Epithelial cell of esophagus (primary cell): ENCODE measurements at places on chromosomes 7 and 10.

- DNase-seq = peak; percentile 39
These were observed 49.6 kb downstream of the MPP7 start for GRCh38 chr10:28253169-28253785.

- no peak for DNase-seq
These were observed 282.4 kb downstream of the CELF2 start for GRCh38 chr10:11300026-11300425.

DNA sequence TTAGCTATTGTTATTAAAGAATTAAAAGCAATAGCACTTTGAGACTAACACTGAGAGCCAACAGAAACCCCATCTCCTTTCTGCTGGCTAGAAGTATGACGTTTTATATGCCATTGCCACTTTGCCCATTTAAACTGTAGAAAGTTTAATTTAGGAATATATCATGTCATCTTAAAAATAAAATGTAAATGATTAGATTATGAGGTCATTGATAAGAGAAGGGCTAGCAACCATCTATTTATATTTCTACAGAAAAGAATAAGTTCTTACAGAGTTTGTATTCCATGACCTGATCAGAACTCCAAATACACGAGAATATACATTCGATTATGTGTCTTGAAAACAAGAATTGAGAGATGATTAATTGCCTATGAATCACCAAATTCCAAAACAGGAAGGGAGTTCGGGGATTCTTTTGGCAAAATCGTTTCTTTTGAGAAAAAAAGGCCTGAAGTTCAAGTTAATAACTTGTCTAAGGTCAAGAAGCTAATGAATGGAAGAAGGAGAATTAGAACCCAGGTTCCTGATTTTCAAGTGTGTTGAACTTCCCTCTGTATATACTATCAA is 227.0 kb downstream of the TRIL start:
- DNase-seq = no peak

- no peak for DNase-seq
These were observed 12.1 kb upstream of the GRIFIN start for GRCh38 chr7:2488272-2488645.

DNA sequence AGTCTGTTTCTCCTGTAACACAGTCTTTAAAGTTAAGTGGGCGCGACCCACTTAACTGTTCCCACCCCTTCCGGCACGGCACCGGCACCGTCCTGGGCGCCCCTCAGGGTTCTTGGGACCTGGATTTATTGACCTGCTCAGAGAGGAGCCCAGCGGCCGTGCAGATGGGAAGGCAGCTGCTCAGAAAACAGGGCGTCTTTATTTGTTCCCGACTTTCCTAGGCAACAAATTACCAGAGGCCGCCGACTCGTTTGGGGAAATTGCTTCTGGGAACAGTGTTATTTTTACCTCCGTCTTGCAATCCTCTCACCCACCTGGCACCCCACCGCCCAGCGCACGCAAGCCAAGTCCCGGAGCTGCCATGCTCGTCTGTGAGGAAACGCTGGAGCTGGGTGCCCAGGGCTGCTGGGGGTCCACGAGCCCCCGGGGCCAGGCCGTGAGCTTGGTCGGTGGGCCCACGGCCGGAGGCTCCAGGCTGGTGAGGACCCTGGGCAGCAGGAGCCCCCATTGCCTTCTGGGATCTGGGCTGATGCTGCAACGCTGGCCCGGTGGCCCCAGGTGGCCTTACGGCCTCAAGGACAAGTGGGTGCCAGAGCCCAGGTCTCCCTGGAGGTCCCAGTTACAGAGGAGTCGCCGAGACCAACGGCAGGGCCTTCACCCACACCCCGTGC is 14.9 kb upstream of the ADGRA1 start:
- no peak for DNase-seq

GRCh38 chr10:14549496-14549895 is 218.8 kb upstream of the FRMD4A start:
- no peak for DNase-seq

- DNase-seq = no peak
These were observed 147.0 kb upstream of the FAM20C start for GRCh38 chr7:45106-46090.

DNA sequence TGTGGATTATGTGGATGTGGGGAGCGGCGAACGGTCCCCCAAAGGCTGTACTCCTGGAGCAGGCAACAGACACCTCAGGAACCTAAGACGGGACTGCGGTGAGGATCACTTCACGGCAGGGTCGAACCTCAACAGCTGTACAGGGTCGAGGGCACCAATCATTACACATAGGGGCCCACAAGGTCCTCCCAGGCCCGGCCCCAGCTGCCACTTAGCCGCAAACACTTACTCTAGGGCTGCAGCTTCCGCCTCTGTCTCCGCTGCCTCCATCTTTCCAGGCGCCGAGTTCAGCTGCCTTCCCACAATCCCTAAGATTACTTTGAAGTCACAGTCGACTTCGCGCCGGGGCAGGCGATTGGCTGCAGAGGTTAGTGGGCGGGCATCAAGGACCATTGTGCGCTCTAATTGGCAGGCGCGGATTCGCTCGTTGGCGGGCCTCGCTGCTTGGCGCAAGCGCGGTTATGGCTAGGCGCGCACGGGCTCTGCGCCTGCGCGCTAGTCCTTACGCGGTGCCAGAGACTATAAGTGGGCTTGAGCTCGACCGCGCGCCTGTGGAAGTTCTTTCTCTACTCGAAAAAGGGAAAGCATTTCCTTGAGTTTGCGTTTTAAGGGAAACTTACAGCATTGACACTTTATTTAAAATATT is at the start of gene ZWINT:
ZWINT (minus strand) TSS at position 293 of the 646 bp plus-strand sequence; CDS start at position 270, 23 bp downstream.
- peak; percentile 98 for DNase-seq

DNA sequence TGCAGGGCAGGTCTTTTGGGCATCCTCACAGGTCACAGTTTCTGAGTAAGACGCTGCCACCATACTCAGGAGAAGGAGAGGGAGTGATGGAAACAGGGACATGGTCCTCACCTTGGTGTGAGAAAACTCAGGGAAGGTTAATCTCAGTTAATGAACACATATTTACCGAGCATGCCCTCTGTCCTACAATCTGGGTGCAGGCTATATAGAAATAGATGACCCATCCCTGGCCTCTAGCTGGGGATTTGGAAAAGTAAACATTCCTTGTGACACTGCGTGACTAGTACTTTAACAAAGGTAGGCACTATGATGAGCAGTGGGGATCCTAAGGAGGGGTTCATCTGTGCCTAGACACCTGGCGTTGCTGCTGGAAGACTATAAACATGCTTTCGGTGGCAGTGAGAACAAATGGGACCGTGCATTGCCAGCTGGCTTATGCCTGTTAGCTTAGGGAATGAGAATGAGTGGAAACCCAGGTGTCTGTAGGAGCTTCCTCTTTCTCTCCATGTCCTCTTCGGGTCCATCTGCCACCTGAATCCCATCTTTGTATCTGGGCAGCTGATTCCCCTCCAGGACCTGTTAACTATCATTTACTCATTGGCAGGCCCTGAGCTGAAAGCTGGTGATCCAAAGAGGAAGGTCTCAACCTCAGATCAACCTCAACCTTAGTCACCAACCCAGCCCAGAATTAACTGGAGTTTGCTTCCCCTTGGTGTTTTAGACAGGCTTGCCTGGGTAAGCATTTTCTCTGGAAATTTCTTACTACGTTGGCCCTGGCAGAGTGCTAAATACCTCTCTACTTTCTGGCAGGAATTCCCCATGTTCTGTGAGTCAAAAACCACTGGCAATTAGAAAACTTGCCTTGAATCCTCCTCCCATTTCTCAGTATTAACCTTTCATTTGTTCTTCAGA is 794 bp downstream of the MBL2 start:
- no peak for DNase-seq

GRCh38 chr7:41503438-41503837 is 199.5 kb downstream of the INHBA start:
- peak; percentile 32 for DNase-seq

DNA sequence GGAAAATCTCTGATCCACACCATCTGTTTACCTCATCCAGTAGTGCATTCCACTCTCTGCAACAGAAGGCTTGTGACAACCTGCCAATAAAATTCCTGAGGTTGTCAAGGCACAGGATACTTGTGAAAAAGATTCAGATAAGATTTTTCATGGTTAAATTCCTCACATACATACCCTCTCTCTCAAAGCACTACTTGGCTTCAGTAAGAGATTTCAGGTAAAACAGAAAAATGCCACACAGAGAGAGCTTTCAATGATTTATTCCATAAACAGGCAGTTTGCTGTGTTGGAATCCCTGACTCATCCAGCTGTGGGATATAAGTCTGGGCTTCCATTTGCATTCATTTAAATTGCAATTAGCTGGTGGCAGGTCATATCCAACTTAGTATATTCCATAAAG is 99.7 kb upstream of the CAV2 start:
- peak; percentile 68 for DNase-seq

GRCh38 chr10:123938890-123939289 is 47.3 kb upstream of the CPXM2 start:
- DNase-seq = no peak

DNA sequence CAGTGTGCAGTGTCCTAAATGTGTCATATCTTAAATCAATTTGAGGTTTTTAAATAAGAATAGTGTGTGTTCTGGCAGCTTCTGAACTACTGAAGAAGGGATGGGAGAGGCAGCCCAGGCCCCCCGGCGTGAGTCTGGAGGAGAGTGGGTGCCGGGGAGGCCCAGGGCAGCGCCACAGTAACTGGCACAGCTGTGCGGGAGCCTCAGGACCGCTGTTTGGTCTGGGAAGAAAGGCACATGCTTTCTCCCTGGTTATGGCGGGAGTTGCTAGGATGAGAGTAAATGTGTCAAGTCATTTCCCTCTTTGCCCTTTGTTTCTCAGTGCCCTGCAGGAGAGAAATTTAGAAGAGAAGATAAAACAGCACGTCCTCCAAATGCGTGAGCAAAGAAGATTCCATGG is 31.9 kb upstream of the PWWP2B start:
- no peak for DNase-seq

DNA sequence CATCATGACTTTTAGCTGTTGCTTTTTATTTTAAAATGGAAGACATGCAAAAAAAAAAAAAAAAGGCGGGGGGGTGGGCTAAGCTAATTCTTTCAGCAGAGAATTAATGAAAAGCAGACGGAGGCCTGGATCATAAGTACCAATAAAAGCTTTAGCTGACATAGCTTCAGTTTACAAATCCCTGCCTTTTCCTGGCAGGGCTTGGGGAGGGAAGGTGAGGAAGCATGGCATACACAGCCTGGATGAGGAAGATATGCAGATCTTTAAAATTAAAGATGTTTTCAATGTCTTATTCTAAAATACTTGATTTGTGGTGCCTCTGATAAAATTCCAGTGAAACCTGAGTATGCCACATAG is 57.0 kb downstream of the ICA1 start:
- no peak for DNase-seq

DNA sequence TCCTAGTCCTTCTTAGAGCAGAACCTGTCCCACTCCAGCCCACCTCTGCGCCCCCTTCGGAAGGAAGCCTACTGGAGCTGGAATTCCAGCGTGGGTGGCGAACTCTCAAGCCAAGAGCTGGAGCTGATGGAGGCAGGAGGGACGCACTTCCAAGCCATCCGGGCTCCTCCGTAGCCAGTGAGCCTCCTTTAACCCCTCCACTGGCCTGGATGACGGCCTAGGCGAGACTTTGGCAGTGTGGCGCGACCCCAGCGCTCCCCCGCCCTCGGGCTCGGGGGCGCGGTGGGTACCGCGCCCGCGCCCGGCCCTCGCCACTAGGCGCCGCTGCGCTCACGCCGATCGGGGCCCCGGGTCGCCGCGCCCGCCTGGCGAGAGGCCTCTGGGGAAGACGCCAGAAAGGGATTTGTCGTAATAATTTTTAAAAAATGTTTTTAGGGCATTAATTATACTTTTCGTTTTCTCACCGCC is 5.1 kb upstream of the EMX2 start:
- DNase-seq = peak; percentile 24

DNA sequence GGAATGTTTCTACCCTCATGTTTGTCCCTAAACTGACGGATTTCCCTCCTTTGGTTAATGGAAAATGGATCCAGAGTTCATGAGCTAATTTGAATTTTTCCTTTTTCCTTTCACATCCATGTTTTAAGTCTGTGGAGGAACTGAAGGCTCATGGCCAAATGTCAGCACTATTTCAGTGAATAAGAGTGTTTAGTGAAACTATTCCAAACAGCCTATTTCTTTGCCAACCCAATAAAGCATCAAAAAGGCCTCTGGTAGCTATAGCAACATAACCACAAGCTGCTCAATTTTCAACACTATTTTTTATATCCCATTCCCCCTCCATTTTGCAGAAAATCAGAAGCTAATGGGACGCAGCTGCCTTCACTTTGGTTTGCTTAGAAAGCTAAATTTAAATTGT is 1454.1 kb downstream of the GATA3 start:
- DNase-seq = no peak

DNA sequence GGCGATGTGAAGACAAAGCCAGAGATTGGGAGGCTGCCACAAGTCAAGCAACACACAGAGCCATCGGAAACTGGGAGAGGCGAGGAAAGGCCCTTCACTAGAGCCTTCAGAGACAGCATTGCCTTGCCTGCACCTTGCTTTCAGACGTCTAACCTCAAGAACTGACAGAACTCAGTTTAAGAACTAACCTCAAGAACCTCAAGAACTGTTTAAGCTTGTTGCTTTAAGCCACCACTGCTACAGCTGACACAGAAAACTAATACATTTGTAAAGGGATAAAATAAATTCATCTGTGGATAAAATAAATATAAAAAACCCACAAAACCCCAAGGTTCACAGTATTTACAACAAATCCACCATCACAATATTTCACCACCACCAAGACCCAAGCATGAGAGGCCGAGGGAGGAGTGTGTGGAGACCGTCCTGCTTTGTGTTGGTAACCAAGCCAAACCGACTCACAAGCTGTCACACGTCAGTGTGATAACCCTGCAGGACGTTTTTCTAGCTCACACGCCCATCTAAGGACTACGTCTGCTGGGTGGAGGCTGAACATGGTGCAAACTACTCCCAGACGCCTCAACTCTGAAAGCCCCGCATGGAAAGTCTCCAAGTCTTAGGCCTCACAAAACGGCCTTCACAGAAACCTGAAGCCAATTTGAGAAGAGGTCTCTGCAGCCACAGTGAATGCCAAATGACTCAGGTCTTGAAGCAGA is 116.8 kb downstream of the ABLIM1 start:
- DNase-seq = peak; percentile 91

- DNase-seq = peak; percentile 47
These were observed 27.9 kb upstream of the ABLIM1 start for GRCh38 chr10:114686013-114686412.

DNA sequence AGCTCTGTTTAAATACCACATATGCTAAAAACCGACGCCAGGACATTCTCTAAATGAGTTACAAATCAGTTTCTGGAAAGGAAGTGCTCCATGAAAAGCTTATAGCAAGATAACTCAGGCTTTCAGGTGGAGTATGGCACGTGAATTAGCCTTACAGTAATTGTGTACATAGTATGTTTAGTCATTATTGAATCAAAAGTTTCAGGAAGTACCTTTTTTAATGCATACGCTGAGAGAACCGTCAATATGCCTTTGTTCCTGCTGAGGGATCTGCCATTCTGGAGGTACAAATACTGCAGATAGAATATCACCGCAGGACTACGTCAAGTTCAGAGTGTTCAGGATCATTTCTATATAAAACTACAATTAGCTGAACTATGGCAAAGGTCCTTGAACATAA is 45.7 kb downstream of the ANKMY2 start:
- DNase-seq = peak; percentile 47

DNA sequence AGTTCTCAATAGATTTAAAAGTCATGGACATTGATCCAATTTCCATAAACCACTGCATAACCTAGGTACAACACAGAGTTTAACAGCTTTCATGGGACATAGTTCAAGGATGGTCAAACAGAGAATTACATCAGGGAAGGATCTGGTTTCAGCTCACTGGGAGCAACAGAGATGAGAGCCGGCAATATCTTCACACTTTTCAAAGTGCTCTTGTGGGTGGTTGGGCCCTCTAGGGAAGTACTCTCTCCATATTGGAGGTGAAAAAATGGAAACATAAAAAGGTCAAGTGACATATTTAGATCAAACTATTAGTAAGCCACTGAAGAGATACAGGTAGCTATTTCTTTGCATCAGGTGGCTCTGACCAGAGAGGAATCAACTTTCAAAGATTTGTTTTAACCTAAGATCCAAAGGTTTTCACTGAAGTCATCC is 61.8 kb upstream of the LRRN3 start:
- DNase-seq = no peak
